ENCODE measurements at places on chromosomes 1 and 21.
A peak's percentile ranks its signal among the peaks of the same experiment; 100 is the strongest.

DNA sequence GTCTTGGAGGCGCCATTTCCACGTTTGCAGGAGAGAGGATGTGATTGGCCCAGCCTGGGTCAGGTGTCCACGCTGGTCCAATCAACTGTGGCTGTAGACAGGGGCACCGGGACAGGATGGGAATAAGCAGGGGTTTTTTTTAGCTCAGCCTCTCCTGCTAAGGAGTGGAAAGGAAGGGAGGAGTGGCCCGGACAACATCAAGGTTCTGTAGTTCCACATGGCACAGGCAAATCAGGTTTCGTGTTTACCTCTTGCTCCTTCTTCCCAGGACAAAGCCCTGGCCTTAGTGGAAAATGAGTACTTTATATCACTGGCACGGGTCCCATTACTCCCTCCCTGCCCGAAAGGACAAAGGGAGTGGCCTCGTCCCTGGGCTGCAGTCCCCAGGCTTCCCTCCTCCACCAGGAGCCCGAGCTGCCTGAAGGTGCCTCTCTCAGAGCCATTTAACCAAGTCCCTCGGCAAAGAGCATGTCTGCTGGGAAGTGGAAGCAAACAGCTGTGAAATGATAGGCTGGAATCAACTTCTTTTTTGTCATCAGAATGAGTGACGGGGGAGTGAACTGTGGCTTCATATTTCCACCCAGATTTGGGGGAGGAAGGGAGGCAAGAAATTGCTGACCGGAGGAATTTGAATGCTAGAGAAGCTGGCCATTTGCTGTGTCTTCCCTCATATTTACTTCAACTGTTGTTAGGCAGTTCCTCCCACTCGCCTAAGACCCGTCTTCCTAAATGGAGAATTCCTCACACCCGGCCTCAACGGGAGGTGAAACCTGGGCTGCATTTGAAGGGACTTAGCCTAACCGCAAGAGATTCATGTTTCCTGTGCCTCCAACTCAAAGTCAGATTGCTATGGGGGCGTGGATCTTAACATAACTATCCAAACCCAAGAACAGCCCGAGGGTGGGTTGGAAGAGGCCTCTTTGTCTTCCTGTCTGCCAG is 84.9 kb upstream of the SLC44A3 start:
- no peak for DNase-seq

- no peak for DNase-seq
Observed at GRCh38 chr1:178718520-178718919, 6.5 kb upstream of the RALGPS2 start.

DNA sequence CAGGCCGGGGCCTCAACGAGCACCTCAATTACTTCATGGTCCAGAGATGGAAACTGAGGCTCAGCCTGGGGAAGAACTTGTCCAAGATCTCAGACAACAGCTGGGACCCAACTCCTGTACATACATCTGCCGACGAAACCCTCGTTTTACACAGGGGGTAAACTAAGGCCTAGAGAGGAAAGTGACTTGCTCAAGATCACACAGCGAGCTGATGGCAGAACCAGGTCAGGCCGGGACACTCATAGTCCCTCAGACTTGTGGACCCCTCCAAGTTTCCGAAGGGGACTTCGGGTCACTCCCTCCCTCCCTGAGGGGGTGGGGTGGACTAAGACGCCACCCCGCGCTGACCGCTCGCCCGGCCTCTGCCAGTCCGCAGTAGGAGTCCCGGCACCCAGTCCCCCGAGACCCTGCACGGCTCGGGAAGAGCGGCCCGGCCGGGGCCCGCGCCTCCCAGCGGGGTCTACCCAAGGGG is 430 bp downstream of the WASF2 start:
- no peak for DNase-seq

GRCh38 chr1:84689514-84690396 is 506 bp downstream of the SSX2IP start:
- peak; percentile 48 for DNase-seq

DNA sequence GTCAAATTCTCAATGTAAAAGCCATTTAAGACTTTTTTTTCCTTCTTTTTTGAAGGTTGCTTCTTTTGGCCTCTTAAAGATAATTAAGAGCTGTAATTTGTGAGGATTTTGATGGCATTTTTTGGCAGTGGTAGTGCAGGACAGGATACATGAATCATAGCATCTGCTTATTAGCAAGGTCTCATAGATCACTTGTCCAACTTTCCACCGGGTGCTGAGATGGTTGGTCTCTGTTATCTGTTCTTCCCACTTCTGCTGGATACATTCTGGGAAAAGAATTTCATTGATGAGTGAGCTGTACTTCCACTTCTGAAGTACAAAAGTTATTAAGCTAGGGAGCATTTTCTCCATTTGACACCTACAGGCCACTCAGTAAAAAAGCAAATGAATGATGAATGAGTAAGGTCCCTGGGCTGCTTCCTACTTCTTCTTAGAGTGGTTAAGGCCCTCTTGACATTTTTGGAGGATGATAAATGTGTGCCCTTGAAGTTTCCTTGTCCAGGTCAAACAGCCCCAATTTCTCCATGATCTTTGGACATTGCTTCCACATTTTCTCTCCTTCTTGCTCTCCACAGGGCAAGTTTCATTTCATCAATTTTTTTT is 100.6 kb downstream of the ROR1 start:
- DNase-seq = no peak

DNA sequence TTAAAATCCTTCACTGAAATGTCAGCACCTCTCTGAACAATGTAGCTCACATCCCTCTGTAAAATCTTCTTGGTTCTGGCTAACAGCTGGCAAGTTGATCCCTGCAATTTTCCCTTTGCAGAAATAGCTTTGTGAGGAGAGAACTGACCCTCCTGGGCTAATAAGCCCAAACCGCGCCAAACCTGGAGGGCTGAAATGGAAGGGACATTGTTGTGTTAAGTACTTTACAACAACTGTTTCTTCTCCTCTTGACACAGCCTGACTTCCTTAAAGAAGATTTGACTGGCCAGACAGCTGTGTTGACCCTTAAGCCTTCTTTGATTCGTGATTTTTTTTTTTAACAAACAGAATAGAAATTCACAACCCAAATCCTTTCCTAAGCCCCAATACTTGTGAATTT is 5.7 kb downstream of the LMX1A start:
- no peak for DNase-seq

- no peak for DNase-seq
Observed at GRCh38 chr1:169745015-169745861, 11.4 kb upstream of the SELE start.

- DNase-seq = no peak
Observed at GRCh38 chr1:1092894-1093609, 18.9 kb upstream of the RNF223 start.

GRCh38 chr1:168980656-168981055 is 125.8 kb upstream of the ATP1B1 start:
- no peak for DNase-seq

GRCh38 chr1:225691377-225691776 is 38.5 kb upstream of the ENAH start:
- DNase-seq = no peak

DNA sequence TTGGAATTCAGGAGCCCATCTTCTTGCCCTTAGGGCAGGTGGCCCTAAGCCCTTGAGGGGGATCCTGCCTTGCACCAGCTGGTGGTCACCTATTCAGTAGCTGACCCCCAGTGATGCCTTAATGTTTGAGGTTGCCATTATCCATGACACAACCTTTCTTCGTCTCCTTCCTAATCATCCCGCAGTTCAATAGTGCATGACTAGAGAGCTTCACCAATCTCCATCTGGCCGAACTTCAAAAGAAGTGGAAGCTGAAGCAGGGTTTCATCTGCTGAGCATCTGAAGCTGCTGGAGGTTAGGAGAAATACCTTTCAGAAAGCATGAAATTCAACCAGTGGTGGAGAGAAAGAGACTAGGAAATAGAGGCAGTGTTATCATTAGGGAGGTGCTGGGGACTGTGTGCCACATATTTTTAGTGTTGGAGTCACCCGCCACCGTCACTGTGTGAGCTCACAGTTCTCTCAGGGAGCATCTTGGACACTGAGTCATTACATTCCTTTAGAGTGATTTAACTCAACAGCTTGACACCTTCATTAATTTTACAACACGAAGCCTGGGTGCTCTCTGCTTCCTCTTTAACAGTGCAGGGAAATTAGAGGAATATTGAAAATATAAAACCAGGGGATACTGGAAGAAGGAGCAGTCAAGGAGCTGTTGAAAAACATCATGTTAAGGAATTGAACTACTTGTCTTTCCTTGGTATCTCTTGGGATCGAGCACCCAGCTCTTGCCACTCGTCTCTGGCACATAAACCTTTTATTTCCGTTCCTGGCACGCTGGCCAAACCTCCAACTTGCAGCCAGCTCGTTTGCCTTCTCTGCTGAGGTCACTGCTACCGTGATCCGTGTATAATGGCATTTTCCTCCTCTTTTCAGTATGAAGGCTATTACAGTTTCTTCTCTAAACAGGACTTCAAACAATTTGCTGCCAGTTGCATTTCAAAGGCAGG is 53.6 kb downstream of the PEX14 start:
- DNase-seq = no peak
